ENCODE measurements at places on chromosomes 6 and 20.

DNA sequence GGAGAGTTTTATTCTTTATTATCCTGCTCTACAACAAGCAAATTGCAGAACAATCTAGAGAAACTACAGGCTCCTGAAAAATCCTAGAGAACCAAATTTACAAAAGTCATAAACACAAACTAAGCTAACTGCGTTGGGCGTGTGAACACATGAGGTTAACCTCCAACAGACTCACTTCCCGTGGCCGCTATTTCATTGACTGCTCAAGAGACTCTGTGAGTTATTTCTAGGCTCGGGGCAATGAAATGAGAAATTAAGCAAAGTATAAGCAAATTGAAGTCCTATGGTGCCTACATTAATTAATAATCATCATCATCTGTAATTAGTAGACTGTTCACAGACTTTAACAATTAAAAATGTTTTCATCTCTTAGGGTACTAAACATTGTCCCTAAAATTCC lies 100.0 kb downstream of the MBOAT1 start:
- no peak for DNase-seq

DNA sequence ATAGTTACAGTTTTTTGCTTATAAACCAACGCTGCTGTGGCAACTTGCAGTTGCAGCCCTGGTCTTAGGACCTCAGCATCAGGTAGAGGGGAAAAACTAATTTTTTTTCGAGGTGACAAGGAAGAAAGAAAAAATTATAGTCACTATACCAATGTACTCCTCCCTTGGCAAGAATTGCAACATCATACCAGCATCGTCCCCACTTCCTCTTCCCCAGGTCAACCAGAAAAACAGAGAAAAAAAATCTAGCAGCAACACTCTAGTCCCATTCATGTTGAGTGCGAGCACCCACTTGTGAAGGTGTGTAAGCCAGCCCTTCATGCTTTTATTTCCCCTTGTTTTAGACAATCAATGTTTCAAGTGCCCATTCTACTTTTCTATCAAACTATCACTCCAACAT lies 13.1 kb upstream of the DCBLD1 start:
- no peak for DNase-seq

DNA sequence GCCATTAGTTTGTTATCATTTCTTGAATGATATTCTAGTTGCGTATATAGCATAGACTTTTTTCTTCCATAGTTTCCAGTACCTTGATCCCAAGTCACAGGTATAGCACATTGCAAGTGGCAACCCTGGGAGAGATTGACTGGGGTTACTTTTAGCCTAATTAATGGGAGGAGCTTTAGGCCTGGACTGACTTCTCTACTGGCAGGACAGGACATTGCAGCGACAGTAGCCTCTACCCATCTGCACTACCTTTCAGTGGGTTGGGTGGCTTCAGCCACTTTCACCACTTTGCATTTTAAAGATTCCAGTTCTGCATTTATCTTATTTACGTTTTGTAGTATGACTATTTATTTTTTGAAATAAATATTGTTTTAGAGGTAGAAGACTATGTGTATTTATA lies 320.3 kb downstream of the RIMS1 start:
- DNase-seq, result no peak

DNA sequence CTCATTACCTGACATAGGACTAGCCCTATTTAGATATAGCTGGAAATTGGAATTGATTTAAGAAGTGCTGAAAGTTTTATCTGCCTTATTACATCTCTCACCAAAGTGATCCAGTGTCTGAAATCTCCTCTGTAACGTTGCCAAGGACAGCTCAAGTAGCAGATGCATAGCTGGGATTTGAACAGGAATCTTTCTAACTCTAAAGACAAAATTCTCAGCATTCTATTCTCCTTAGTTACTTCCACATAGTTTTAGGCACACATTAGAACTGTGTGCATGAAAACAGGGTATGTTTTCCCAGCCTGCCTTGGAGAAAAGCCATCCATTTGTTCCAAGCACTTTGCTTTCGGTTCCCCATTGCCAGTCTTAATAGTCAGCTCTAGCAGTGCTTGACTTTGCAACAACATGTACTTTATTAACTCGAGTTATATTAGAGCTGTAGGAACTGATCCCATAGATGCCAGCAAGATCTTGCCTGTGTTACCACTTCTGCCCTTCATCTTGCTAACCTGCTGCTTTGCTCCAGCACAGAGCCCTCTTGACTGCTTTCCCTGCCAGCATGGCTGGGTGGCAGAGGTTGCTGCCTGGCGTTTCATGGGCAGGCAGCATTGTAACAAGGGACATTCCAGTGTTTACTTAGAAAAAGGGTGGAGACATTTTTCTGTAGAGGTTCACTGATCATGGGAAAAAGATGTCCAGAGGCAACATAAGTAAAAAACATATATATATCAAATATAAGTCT lies 56.1 kb upstream of the STMND1 start:
- DNase-seq, result no peak

DNA sequence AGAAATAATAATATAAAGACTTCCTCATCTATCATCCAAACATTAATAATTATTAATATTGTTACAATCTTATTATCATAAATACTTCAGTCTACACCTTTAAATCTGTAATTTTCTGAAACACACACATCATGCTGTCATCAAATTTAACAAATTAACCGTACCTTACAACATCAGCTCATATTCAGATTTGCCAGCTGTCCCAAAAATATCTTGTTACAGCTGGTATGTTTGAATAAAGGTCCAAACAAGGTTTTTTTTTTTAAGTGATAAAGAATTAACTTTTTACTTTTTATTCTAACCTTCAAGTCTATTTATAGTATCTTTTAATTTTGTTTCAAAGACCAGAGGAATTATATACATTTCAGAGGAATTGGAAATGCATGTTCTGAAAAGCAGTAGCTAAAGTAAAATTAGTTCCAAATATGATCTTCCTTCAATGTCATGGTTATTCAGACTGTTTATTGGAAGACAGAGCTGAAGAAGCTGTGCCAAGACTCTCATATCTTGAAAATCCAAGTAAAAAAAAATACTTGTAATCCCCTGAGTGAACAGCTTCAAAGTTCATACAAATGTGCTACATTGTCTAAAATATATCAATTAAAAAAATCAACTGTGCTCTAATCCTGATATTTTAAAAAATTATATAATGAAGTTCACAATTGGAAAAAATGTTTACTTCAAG lies 161.7 kb upstream of the BMP5 start:
- no peak for DNase-seq

DNA sequence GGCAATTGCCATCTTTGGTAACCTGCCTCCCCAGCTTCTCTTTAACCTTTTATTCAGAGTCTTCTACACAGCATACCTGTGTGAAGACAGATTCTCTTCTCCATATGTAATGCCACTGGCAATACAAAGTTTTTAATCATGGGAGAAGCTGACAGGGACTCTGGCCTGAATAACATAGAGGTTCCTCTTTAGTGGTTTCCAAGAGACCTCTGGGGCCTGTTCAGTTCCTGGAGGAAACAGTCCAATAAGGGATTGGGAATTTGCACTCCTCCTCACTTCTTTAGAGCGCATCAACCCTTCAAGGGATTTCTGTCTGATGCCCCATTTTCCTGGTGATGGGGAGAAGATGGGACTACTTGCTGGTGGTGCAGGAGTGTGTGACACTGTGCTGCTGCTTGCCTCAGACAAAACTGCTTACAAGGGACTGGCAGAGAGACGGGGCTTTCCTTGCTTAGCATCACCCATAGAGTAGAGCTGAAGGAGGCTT lies 1.4 kb downstream of the RIMS1 start:
- DNase-seq, result no peak

GRCh38 chr6:150566486-150566885 lies 33.2 kb upstream of the PLEKHG1 start:
- DNase-seq, result no peak

DNA sequence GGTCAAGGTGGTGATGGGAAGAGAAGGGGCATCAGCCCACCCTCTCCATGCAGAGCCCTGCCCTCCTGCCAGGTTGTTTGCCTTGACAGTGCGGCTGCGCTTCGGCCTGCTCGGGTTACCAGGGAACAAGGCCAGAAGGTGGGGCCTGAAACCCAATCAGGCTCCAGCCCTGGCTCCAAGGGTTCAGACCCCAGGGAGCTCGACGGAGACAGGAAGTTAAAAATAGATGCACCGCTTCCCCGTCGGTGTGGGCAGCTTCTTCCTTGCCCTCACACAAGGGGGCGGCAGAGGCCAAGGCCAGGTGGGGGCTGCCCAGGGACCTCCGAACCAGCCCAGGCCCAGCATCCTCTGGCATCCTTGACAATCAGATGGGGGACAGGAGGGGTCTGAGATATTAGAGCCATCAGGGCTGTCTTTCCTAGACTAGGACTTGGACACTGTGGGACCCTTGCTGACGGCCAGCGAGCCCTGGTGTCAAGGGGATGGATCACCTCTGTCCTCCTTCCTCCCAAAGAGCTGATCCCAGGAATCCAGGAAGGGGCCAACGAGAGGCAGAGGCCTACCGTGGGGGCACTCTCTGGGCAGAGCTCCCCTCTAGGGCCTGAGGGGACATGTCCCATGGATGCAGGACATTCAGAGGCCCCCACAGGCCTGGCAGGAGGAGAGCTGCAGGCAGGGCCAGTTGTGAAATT lies 65.2 kb downstream of the RIPOR3 start:
- DNase-seq, result no peak

DNA sequence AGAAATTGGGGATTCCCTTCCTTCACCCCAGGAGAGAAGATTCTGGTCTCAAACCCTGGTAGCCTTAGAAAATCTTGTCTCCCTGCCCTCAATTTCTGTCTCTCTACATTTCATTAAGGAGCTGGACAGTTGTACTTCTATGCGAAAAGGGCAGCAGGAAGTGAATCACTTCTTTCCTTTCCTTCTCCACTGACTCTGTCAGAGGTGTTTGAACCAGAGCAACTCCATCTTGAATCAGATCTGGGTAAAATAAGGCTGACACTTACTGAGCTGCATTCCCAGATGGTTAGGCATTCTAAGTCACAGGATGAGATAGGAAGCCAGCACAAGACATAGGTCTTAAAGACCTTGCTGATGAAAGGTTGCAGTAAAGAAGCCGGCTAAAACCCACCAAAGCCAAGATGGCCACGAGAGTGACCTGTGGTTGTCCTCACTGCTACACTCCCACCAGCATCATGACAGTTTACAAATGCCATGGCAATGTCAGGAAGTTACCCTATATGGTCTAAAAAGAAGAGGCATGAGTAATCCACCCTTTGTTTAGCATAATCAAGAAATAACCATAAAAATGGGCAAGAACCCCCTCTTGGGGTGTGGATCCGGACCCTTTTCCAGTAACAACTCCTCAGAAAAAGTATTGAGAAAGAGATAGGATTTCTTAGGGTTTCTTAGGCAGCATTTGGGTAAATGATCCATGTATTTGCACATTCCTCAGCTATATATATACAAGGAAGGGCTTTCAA lies 95.8 kb upstream of the PLCB4 start:
- no peak for DNase-seq

GRCh38 chr6:118367314-118367713 lies 180.8 kb upstream of the PLN start:
- no peak for DNase-seq

DNA sequence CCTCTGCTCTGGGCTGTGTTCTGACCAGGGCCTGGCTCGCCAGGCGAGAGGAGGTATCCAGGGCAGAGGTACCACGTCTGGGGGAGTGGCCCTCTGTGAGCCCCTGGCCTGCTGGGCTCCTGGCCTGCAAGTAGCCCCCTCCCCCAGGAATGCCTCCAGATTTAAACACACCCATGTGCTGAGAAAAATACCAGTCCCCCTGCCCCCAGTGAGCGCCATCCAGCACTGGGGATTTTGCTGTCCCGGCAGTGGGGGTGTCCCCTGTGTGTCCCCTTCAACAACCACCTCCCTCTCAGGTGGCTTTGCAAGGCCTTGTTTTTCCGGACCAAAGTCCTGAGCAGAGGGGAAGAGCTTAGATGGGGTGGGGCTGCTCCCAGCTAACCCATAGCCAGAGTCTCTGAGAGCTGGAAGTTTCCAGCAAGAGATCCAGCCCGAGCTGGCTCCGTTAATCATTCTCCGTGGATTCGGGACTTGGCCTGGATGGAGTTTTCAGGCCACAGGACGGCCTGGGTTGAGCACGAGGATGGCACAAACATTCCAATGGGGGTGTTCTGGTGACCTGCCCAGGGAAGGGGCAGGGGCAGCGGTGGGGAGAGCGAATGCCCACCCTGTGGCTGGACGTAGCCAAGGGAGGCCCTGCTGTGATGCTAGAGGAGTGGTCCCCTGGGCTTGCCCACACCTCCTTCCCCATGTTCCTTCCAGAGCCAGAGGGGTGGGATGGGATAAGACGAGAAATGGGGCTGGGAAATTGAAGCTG lies 29.0 kb downstream of the PCK1 start:
- no peak for DNase-seq

DNA sequence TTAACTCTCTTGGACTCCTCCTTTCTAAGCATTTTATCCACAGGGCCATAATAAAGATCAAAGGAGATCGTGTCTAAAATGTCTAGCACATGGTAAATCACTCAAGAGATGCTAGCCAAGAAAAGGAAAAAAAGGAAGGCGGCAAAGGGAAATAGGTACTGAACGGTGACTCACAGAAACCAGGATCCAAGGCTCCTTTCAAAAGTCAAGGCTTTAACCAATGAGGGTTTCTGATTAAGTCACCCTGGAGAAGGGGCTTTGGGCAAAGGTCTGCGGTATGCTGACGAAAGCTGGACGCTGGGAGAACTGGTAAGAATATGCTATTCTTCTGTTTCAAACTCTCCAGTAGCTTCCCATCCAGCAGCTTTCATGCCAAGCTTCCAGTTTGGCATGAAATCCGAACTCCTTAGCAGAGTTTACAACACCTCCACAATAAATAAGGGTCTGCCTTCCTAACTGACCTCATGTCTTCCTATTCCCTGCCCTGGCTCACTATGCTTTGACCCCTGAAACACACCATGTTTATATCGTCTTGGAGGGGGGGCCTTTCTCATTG lies 1.0 kb downstream of the TOMM34 start:
- DNase-seq, result no peak

GRCh38 chr6:38141085-38141484 lies 321.6 kb downstream of the ZFAND3 start:
- DNase-seq, result no peak

DNA sequence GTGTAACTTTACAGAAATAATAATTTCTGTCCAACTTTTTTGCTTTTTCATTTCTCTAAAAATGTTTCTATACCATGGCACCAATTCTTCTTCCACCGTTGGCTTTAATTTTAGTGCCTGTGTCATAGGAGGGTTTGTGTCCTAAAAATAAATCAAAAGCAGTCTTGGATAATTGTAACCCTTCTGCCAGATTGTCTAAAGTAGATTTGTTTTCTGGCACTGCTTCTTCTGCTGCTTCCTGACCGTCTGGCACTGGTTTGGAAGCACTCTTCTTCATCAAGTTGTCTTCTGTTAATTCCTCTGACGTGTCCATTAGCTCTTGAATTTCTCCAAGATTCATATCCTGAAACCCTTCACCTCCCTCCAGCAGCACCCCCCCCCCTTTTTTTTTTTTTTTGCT lies 33.1 kb downstream of the SCAF8 start:
- DNase-seq, result no peak

GRCh38 chr6:99745651-99746050 lies 139.0 kb downstream of the PRDM13 start:
- DNase-seq, result no peak
